ENCODE measurements at places on chromosomes 7 and 10.

GRCh38 chr7:43878867-43879266, 9.6 kb upstream of the MRPS24 start:
- no peak for DNase-seq

DNA sequence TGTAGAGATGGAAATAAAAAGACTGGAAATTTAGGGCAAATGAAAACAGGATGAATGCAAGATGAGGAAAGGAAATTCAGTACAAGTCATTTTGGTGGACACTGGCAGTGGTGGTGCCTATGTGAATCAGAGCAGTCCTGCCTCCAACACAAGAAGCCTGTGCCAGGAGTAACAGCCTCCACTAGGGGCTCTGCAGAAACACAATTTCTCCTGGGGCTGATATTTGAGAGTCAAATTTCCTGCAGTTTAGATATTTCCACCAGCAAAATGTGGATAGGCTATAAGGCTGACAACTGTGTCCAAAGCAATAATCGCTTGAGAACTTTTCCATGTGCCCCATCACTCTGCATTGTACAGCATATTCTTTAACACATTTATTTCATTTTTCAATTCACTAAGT, 4.7 kb upstream of the PLXDC2 start:
- peak; percentile 44 for DNase-seq

DNA sequence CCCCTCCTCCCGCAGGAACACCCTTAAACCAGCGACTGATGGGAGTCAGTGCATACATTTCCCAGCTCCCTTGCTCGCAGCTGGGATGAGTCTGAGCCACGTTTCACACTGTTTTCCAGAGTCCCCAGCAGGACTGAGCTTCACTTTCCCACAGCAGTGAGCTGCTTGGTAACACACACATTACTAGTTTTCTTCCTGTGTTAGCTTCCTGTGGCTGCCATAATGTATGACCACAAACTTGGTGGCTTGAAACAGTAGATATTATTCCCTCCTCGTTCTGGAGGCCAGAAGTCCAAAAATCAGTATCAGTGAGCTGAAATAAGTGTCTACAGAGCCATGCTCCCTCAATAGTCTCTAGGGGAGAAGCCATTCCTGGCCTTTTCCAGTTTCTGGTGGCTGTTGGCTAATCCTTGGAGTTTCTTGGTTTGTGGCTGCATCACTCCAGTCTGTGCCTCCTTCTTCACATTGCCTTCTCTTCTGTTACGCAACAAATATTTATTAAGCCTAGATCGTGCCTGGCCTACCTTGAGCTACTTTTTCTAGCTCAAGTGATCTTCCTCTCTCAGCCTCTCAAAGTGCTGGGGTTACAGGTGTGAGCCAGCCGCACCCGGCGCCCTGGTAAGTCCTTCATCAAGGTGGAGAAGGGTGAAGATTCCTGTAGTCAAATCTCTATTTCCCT, 26.2 kb upstream of the CARD11 start:
- no peak for DNase-seq

- peak; percentile 89 for DNase-seq
Measured at GRCh38 chr10:33334805-33335550, 511 bp upstream of the NRP1 start.

- DNase-seq: no peak
Measured at GRCh38 chr10:80501381-80501912, 36.3 kb upstream of the SH2D4B start.

DNA sequence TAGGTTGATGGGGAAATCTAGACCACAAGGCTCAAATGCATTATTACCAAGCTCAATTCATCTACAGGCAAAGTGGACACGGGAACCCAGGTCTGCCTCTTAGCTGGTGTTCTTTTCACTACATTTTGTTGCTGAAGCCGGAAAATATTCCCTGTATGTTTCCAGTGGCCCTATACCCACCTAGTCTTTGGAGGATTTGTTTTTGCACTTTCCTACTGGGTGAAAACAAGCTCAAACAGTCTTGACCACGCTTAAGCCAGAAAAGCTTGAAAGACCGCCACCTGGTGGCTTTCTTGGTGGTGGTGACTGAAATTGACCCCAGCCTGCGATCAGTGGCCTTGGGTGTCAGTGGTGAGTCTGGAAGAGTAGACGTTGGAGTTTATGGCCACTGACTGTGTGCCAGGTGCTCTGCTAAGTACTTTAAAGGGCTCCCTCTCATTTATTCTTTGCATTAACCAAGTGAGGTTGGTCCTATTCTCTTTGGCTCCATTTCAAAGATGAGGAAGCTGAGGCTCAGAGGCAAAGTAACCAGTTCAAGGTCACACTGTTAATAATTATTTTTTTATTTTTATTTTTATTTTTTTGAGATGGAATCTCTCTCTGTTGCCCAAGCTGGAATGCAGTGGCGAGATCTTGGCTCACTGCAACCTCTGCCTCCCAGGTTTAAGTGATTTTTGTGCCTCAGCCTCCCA, 11.1 kb upstream of the CRTAC1 start:
- peak; percentile 67 for DNase-seq

DNA sequence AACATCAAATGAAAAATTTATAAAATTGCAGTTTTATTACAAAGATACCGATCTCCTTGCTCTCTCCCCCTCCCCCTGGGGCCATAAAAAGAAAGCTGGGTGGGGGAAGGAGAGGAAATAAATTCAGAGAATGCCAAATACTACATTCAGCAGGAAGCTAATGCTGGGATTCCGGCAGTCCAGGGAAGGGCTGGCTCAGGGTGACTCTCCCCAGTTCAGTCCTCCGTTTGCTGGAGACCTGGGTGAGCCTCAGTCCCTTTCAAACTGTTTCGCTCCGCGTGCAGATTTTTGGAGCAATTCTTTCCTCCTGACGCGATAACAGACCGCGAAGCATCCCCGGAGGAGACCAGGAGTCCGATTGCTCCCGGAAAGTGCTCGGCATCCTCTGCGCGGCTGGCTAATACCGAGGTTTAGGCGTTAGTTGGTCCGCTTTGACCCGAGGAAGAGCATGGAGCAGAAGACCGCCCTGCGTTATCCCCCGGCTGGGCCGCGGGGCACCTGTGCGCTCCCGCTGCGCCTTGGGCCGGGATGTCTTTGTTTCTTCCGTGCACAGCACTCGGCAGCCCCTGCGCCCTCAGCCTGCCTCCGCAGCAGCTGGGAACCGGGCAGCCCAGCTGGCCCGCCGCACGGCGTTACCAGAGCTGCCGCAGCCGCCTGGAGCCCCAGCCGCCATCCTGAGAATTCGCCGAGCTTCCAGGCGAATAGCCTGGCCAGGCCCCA, 3.9 kb upstream of the HOXA2 start:
- DNase-seq: no peak

- DNase-seq: no peak
Measured at GRCh38 chr7:72223351-72223750, 188.8 kb downstream of the CALN1 start.

GRCh38 chr10:19876570-19876969, 60.3 kb downstream of the PLXDC2 start:
- DNase-seq: no peak

DNA sequence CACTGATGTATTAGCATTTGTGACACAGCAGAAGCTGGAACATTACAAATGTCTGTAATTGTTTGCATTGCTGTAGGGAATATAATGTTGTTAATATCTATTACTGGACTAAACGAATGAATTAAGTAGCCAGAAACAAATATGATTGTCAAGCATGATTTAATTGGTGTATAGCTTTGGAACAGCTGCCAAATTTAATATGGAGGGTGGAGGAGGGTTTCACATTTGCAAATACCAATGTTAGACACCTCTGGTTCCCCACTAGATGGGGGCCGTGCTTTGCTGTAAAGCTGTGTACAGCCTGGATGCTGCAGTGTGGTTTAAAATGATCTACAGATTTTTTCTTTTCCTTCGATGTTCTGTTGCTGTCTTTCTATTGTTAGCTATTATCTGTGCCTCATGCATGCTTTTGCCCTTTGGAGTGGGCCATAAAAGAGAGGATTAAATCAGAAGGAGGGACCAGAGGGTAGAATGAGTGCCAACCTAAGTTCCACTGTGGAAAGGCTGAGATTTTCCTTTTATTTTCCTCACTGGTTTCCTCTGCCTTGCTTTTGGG, 23.1 kb downstream of the DNAJB9 start:
- DNase-seq: peak; percentile 45

DNA sequence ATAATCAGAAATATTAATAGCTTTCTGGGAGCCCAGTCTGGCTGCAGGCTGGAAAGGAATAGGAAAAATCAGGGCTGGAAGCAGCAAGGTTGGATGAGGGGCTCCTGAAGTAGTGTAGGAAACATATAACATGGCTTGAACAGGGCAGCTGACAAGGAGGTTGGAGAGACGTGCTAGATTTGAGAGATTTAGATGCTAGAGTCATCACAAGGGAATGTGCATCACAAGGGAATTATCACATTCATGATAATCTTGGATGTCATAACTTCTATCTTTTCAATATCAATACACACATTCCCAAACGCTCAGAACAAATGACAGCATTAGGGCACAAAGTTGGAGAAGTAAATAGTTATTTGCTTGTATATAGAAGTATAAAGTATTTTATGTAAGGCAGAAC, 120.9 kb upstream of the EGFR start:
- DNase-seq: no peak

DNA sequence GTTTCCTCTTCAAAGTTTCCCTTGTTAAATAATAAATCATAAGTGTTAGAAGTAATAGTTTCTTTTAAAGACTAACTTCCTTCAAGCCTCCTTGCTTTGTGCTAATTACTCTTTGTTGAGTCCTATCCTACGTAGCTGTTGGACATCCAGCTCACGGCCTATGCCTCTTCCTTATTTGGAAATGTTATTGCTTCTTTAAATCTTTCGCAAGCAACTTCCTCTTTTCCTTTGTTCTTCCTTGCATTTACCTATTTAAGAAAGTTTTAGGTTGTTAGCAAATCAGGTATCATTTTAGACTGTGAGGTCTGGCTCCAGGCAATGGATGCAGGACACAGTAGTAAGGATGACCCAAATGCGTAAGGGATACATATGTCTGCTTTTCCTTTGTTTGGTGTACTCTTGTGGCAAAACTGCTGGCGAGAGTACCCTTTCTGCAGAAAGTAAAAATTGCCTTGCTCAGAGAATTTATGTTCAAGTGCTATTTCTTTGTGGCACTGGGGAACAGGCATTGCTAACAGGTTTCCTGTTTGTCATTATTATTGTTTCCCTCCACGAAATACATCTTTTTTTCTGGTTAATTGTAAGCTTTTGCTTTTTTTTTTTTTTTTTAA, 110.5 kb downstream of the DYNC2I1 start:
- no peak for DNase-seq

GRCh38 chr7:4612939-4613841, 68.9 kb upstream of the FOXK1 start:
- no peak for DNase-seq

All from hepatocyte (in vitro differentiated cells).